IMR-90 (cell line): ENCODE measurements at places on chromosomes 6 and 20. TPM values are rescaled to one million over a fixed set of nuclear protein-coding genes. Genes with fewer than 3 reads are reported as not detected.

DNA sequence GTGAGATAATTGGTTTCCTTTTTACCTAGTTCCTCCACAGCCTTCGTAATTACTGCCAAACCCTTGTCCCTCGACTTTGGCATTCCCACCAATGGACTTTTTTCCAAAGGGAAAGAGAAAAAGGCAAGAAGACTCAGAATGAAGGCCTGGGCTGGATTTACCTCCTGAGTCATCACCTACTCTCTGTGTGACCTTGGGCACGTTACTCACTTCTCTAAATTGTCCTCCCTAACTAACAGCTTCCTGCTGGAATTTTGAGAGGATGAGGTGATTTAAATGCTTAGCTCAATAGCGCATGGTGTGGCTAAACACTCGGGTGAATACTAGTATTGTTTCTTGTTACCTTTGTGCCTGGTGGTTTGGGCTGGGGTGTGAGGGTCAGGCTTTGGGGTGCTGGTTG lies 146.6 kb downstream of the DHX35 start:
- peaks cover 7% of the 10 kb centered on the region for H3K27me3 ChIP-seq
- H3K4me3 ChIP-seq, result no peak overlapping the region
- H3K27ac ChIP-seq, result no peak overlapping the region
- H3K4me1 ChIP-seq, result no peaks in the 10 kb centered on the region
- no peaks in the 10 kb centered on the region for H3K36me3 ChIP-seq

GRCh38 chr20:11329271-11329670 lies 588.4 kb upstream of the BTBD3 start:
- H3K27me3 ChIP-seq, result no peaks in the 10 kb centered on the region
- no peak overlapping the region for H3K4me3 ChIP-seq
- H3K36me3 ChIP-seq, result no peaks in the 10 kb centered on the region
- no peaks in the 10 kb centered on the region for H3K4me1 ChIP-seq

Gene TNNC2
- 0.28 TPM in 1 of 2 replicates, not detected in the other for total RNA-seq

Gene WFDC2
- not detected in 2 replicates for total RNA-seq

Gene HLA-DRA
- total RNA-seq, result not detected in 2 replicates

GRCh38 chr6:134446218-134446848 lies 128.4 kb upstream of the SGK1 start:
- H3K4me3 ChIP-seq, result no peak overlapping the region
- peak; percentile 78 for DNase-seq
- peak overlapping the region; percentile 26; the same call in 1 of the 2 replicates for H3K27ac ChIP-seq
